ENCODE measurements at places on chromosomes 13 and 19. TPM values are rescaled to one million over a fixed set of nuclear protein-coding genes. Genes with fewer than 3 reads are reported as not detected.

The BICRA gene
- total RNA-seq: 13.7 TPM

GRCh38 chr13:28621449-28621848 is 37.5 kb upstream of the POMP start:
- H3K27me3 ChIP-seq: no peaks in the 10 kb centered on the region
- no peaks in the 10 kb centered on the region for H3K36me3 ChIP-seq
- H3K4me3 ChIP-seq: no peak overlapping the region
- no peak for DNase-seq
- H3K27ac ChIP-seq: no peak overlapping the region

The DMKN gene
- not detected for total RNA-seq

The ZNF726 gene
- total RNA-seq: not detected

DNA sequence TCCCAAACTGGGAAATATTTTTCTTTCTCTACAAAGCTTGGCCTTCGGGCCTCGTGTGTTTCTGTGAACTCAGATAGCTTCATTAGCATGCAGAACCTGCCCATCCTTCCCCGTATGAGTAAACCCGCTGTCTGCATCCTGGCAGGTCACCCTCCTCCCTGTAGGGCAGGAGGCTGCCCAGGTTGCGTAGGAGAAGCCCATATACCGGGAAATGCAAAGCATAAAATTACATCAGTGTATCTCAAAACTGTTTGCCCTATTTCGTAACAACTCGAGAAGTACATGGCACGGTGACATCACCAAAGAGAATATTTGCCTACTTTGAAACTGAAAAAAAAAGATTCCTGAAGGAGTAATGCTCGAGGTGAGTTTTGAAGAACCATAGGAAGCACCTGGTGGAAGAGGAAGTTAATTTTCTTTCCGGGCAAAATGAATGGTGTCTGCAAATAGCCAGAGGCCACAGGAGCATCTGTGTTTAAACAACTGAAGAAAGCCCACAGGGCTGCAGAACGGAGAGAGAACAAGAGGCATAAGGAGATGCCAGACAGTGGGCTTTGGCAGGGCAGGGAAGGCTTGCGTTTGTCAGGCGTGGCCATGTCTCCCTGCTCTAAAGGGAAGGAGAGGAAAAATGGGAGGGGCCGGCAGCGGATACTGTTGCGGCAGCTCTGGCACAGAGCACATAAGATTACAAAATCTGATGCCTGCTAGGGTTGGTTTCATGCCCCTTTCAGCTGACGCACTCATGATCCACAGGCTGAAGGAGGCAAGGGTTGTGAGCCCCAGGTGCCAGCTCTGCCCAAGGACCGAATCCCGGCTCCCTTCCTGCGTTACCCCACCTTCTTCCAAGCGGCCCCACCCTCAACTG is 81.4 kb downstream of the IRS2 start:
- H3K36me3 ChIP-seq: no peaks in the 10 kb centered on the region
- peaks cover 3% of the 10 kb centered on the region for H3K27me3 ChIP-seq
- H3K27ac ChIP-seq: no peak overlapping the region
- peak; percentile 68 for DNase-seq
- no peaks in the 10 kb centered on the region for H3K4me1 ChIP-seq

The PABPC3 gene
- total RNA-seq: not detected

The MATK gene
- 0.43 TPM for total RNA-seq

The CGB7 gene
- 0.46 TPM for total RNA-seq

The PLVAP gene
- 16.4 TPM for total RNA-seq

All from psoas muscle (tissue), 8 donors.